ENCODE measurements at places on chromosomes 2 and 18. TPM values are rescaled to one million over a fixed set of nuclear protein-coding genes. Genes with fewer than 3 reads are reported as not detected.

The PLEK gene
- total RNA-seq: 0.12 TPM

GRCh38 chr2:59461127-59461526, 1092.3 kb downstream of the BCL11A start:
- no peak for DNase-seq

DNA sequence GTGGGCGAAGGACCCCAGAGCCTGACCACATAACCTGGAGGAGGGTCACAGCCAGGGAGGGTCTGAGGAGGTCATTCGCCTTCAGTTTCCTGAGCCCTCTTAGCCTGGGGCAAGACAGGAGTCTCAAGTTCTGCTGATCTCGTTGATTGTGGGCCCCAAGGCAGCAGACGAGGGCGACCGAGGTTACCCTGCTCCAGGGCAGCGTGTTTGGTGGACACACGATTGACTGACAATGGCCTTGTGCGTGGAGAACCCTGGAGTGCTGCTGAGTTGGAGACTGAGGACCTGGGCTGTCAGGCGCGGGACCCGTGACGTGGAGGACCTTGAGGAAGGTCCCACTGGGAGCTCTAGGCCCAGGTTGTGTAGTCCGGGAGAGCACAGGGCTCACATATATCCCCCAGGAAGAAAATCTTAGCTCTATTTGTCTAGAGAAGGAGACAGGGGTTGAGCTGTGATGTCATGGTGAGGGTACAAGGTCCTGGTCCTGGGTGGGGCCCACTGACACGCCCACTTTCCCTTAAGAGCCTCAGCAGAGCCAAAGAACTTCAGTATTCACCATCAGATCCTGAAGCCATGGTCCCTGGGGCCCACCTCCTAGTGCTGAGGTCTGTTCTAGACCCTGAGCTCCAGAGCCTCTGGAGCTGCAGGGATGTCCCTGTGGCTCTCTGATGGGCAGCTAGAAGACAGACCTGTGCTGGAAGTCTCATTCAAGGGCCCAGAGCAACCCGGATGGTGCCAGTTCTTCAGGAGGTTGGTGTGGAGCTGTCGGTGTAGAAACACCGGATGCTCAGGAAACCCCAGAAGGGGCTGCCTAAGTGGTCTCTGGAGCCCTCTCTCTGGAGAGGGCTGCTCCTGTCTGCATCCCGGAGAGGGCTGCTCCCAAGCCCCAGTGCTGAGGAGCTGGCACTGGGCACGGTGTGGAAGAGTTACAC, 53.1 kb downstream of the DYSF start:
- DNase-seq: no peak

- DNase-seq: no peak
These were observed 7.6 kb downstream of the WDR35 start for GRCh38 chr2:19982268-19982667.

DNA sequence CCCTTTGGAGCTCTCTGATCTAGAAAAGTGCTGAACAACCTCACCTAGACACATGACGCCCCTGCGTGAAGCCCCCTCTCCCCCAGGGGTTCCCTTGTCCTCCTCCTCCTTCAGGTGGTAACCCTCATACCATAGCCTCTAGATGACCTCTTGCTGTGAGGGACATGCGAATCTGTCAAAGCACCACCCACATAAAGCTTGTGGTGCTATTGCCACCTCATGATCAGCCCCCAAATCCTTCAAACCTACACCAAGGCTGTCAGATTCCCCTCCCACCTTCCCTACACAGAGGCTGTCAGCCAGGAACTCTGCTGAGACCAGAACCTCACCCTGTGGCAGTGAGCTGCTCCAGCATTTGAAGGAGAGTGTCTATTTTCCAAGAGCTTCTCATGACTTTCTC, 43.1 kb upstream of the TEX51 start:
- no peak for DNase-seq

- DNase-seq: no peak
These were observed 24.3 kb downstream of the ERMN start for GRCh38 chr2:157301307-157301706.

DNA sequence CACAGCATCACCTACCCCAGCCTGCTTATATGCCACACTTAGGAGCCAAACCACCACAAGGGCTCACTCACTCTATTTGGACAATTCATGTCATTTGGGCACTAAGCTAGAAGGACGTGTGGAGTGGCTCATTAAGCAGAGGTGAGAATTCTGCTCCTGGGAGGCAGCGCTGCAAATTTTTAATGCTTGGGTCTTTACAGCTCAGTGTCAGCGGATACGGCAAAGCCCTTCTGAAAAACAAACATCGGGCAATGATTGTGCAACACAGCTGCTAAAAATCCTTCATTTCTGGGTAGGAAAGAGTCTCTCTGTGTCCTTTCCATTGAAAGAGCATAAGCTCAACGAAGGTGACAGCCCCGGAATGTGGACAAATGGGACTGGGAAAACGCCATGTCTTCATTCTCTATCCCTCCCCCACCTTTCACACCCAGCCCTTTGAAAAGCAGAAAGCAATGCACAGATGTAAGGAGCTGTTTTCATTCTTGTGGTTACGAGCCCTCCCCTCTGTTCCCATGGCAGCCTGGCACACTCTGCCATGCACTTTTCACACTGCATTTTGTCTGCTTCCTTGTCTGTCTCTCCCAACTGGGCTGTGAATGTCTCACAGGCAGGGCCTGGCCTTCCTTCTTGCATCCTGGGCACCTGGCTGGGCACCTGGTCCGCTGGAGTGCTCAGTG, 16.0 kb downstream of the TMEM177 start:
- DNase-seq: no peak

DNA sequence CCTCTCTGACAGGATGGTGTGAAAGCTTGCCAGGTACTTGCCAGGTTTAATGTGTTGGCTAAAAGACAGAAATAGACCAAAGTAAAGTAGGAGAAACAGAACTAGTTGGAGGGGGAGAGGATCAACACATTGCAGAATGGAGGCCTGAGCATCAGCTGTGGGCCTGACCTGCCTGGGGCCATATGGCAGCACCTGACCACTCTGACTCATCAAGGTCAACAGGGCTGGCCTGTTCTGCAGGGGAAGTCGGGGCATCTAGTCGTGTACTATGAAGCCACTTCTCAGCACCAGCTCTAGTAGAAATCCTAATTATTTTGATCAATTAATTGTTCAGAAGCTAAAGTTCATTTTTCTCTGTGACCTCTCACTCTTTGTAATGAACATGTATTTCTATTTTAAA, 35.8 kb upstream of the NOSTRIN start:
- DNase-seq: no peak

- no peak for DNase-seq
These were observed 13.3 kb downstream of the LIMS1 start for GRCh38 chr2:108547606-108548005.

The TTC21B gene
- 28.3 TPM for total RNA-seq

DNA sequence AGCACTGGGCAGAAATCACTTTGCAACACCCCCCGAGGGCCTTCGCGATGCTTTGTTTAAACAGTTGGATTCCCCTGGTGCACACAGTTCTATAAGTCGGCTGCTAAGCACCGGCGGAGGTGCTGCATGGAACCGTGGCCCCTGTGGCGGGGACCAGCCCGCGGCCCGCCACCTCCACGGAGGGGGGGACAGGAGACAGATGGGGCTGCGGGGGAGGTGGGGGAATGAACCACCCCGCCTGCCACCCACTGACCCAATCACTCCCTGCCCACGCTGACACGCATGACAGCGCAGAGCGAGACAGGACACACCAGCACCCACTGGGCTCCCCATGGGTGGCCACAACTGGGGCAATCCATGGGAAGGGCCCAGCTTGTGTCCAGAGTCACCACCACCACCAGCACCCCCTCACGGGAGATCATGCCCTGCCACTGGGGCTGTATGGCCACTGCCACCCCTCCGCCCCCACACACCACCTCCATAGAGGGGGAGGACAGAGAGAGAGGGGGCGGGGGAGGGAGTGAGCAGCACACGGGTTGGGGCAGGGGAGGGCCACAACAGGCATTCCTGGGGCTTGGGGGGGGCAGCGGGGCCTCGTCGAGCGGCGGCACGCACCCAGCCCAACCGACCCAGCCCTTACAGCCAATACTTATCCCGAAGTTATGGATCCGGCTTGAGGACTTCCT, 118.3 kb upstream of the ANKRD30BL start:
- DNase-seq: no peak

GRCh38 chr2:63486861-63487290, 101.4 kb downstream of the WDPCP start:
- no peak for DNase-seq

- no peak for DNase-seq
These were observed 36.0 kb upstream of the ASAP2 start for GRCh38 chr2:9170458-9171130.

DNA sequence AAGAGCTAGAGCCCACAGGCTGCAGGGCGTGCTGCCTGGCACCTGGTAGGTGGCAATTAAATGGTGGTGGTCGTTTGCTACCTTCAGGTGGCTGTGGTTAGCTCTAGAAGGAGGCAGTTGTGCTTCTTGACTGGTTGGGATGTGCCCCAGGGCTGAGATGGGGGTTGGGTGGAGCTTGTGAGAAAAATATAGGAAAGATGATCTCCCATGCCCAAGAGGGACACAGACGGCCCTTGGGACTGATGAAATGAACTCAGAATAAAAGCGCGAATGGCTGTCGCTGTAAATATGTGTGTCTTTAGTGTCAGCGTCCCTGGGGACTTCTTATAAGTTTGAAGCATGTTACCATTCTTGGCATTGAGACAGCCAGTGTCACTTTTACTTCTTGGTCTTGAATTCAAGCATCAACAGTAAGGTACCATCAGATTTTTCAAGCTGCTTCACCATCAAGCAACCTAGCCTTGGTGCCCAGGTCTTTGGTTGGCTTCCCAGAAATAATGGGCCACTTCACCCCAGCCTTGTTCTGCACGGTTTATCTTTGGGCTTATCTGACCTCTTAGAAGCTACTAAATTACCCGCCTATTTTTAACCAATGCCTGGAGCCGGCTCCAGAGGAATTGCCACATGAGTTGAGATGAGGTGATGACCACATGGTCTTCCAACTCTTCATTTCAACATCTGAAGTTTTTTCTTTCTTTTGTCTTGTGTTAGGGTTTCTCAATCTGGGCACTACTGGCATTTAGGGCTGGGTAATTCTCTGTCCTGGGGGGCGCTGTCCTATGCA, 11.9 kb downstream of the LRRFIP1 start:
- no peak for DNase-seq

The LBH gene
- 23.0 TPM for total RNA-seq

- DNase-seq: peak; percentile 88
These were observed 12.4 kb downstream of the ASB1 start for GRCh38 chr2:238438856-238439849.

GRCh38 chr2:23497063-23497462, 112.1 kb downstream of the KLHL29 start:
- DNase-seq: peak; percentile 18

GRCh38 chr18:55124078-55124763, 165.0 kb upstream of the CCDC68 start:
- no peak for DNase-seq

The DPP10 gene
- not detected for total RNA-seq

GRCh38 chr18:63882333-63883141, 5.0 kb upstream of the SERPINB2 start:
- peak; percentile 86 for DNase-seq

- DNase-seq: no peak
These were observed 18.7 kb upstream of the DHRS9 start for GRCh38 chr2:169050476-169051240.

DNA sequence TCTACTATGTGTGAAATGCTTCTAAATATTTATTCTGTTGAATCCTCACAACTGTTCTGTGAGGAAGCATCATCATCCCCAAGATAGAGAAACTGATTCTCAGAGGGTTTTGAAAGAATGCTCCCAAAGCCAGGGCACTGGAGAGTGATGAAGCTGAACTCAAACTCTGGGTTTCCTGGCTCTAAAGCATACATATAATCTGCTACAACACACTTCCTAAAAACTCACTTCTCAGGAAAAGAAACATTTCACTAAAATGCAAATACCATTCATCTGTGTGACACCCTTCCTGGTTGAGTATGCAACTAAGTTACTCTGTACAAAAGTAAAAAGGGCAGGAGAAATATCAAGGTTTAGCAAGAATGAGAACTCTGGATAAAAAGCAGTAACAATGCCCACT, 58.6 kb downstream of the GRB14 start:
- DNase-seq: peak; percentile 47

- DNase-seq: no peak
These were observed 11.9 kb downstream of the CLK1 start for GRCh38 chr2:200852605-200853004.

The ING5 gene
- total RNA-seq: 7.9 TPM

The LYPD6B gene
- 1.3 TPM for total RNA-seq

DNA sequence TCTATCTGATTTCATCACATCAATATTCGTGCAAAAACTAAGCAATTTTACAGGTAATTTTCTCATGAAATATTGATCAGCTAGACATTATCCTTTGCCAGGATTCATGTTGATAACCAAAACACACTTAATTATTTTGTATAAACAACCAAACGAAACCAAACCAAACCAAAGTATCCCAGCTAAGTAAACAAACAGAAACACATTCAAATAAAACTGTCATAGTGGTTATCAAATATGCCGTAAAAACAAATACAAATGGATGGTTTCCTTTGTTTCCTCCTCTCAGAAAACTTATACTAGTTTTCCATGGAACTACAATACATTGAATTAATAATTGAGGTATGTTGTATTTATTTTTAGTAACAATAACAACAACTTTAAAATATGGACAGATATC, 777.4 kb downstream of the DSC3 start:
- no peak for DNase-seq

DNA sequence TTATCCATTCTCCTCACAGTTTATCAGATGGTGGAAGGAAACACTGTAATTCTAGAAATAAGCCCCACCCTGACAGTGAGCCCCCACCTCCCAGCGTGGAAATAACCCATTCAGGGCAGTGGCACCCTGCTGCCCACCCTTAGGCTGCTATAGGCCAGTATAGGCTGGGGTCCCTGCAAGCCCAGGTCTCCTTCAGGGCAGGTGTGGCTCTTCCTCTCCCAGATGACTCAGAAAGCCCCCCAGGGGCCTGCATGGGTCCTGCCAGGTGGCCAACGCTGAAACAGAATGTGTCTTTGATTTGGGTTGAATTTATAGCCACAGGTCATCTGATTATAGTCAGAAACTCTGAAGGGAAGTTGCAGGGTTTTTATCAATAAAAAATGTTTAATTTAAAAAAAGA, 136.4 kb downstream of the SH3RF3 start:
- no peak for DNase-seq

- DNase-seq: no peak
These were observed 158.8 kb downstream of the TMEFF2 start for GRCh38 chr2:192035731-192036442.

GRCh38 chr2:239813261-239814115, 211.7 kb downstream of the NDUFA10 start:
- DNase-seq: no peak

- no peak for DNase-seq
These were observed 551.1 kb downstream of the ZEB2 start for GRCh38 chr2:143968860-143969259.

- no peak for DNase-seq
These were observed 10.6 kb downstream of the SEC11C start for GRCh38 chr18:59150236-59150635.

The KCNJ13 gene
- not detected for total RNA-seq

GRCh38 chr18:33844232-33844631, 266.2 kb downstream of the ASXL3 start:
- no peak for DNase-seq
